SW480 (cell line): ENCODE measurements at places on chromosomes 11 and 22.

DNA sequence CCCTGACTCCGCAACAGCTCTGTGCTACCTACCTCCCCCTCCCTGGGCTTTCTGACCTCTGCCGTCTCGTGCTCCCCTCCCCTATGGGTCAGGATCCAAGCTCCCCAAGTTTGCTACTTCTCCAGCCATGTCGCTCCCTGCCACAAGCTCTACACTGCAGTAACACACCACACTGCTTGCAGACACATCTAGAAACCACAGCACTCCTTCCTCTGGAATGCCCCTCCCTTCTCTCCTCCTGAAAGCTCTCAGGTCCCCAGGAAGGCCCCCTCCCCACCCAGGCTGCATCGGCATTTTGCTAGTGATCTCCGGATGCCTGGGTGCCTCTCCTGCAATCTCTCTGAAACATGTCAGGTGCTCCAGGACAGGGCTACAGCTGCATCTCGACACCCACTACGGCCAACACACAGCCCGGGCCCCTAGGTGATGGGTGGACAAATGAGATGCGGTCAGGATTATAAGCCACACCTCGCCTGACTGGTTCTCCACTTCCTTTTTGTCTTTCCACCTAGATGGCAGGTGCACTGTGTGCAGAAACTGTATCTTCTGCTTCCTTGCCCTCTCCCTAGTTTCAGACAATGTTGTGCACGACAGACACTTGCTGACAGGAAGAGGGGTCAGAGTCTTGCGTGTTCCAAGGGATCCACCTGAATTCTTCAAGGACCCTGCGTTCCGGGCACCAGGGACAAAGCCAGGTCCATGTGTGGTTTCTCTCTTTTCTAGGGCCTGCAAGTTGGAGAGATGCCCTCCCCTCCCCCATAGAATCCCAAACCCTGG lies 22.9 kb downstream of the RPUSD4 start:
- DNase-seq, result peak; percentile 30

DNA sequence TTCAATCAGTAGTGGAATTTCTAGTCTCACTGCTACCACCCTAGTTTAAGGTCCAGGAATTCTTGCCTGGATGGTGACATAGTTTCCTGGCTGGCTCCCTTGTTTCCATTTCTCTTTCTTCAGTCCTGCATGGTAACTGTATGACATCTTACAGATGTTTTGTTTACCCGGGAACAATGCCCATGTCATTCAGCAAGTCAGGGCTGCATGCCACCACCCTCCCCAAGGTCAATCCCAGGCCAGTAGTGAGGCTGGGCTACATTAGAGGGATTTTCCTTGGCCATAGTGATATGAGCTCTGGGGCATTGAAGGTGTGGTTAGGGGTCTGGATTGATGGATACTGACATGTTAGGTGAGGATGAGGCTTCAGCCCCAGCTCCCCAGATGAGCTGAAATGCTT lies 114.9 kb upstream of the E2F8 start:
- DNase-seq, result no peak

- DNase-seq, result peak; percentile 67
These were observed 23.1 kb upstream of the MICAL2 start for GRCh38 chr11:12087075-12088004.

- peak; percentile 59 for DNase-seq
These were observed 87.5 kb downstream of the RRM1 start for GRCh38 chr11:4181782-4182721.

DNA sequence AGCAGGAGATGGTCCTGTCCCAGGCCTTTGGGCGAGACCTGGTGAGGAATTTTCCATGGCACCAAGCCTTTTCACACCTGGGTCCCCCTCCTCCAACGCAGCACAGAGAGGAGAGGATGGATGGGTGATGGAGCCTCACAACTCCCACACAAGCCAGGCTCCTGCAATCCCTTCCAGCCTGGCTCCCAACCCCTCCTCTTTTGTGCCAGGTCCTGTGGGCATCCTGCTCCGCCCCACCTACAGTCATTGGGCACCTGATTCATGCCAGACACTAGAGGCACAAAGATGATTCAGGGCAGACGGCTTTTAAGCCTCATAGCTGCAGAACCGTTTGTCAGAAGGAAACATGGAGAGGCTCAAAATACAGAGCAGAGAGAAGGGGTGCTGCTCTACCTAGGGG lies 16.1 kb upstream of the MYRF start:
- DNase-seq, result peak; percentile 45

DNA sequence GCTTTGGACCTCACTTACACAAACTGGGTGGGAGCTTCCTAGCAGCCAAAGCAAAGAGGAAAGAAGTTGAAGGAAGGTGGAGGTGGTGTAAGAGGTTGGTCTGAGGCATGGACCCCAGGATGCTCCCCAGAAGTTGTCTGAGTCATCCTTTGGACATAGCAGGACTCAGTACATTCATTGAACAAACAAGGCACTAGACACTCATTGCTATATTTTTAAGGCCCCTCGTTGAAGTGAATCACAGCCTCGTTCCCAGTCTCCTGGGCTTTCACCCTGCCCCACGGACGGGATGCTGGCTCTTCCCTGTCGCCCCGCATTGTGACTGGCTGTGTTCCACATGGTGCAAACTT lies 95.9 kb upstream of the FGF3 start:
- DNase-seq, result no peak
